ENCODE measurements at places on chromosomes 16 and 17. TPM values are rescaled to one million over a fixed set of nuclear protein-coding genes. Genes with fewer than 3 reads are reported as not detected.
A peak's percentile ranks its signal among the peaks of the same experiment; 100 is the strongest.

Gene KDM6B
- 48.3 TPM for total RNA-seq

Gene KRTAP4-3
- total RNA-seq, result not detected

Gene PSMC3IP
- total RNA-seq, result 4.2 TPM

Gene RHBDF2
- total RNA-seq, result 46.4 TPM

Gene CARD14
- 1.1 TPM for total RNA-seq

Gene TVP23A
- total RNA-seq, result 0.69 TPM

Gene MYH8
- not detected for total RNA-seq

Gene KRTAP1-5
- not detected for total RNA-seq

Gene RNF157
- total RNA-seq, result 3.8 TPM

Gene NOTUM
- 6.1 TPM for total RNA-seq

Gene WNT3
- 3.3 TPM for total RNA-seq

GRCh38 chr17:31832746-31833145 lies 26.3 kb downstream of the COPRS start:
- H3K36me3 ChIP-seq, result no peaks in the 10 kb centered on the region
- H3K27ac ChIP-seq, result no peak overlapping the region
- no peaks in the 10 kb centered on the region for H3K4me1 ChIP-seq
- DNase-seq, result no peak
- H3K4me3 ChIP-seq, result no peak overlapping the region
- H3K27me3 ChIP-seq, result no peaks in the 10 kb centered on the region

GRCh38 chr17:41510251-41511065 lies 5.0 kb upstream of the KRT13 start:
- H3K27ac ChIP-seq, result no peak overlapping the region
- no peaks in the 10 kb centered on the region for H3K4me1 ChIP-seq
- DNase-seq, result no peak
- no peaks in the 10 kb centered on the region for H3K27me3 ChIP-seq
- no peak overlapping the region for H3K4me3 ChIP-seq

DNA sequence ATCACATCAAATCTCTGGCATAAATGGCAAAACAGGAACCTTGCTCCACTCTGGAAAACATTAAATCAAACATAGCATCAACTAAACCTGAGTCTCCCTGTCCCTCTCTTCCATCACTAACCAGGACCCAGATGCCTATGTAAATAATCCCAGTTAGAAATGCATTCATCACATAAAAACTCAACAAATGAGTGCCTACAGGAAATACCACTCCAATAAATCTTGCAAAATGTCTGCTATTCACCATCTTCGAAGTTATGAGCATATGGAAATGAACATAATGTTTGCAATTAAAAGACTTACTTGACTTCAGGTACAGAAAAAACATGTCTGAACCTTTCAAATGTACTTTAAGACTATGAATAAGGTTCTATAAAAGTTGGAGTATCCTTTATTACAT lies 425.0 kb downstream of the CDH11 start:
- no peaks in the 10 kb centered on the region for H3K4me1 ChIP-seq
- no peak overlapping the region for H3K4me3 ChIP-seq
- H3K36me3 ChIP-seq, result no peaks in the 10 kb centered on the region
- no peak for DNase-seq
- no peak overlapping the region for H3K27ac ChIP-seq

- no peaks in the 10 kb centered on the region for H3K4me1 ChIP-seq
- DNase-seq, result no peak
- no peak overlapping the region for H3K27ac ChIP-seq
- no peak overlapping the region for H3K4me3 ChIP-seq
- H3K36me3 ChIP-seq, result no peaks in the 10 kb centered on the region
Observed at GRCh38 chr17:2718150-2718938, 6.8 kb upstream of the CLUH start.

DNA sequence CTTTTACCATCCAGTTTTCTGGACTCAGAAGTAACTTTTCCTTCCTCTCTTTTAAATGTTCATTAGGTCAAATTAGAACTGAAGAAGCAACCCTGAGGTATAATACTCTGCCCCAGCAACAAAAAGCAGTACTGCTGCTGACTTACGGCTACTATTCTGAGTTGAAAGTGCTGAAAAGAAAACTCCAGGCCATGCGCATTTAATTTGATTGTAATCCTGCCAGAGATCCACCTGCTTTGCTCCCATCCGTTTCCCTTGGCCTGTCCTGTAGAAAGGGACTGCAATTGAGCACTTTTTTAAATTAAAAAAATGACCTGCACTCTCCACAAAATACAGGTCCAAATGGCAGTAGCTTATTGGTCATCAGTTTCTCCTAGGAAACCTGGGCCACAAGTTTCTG lies 61.6 kb downstream of the PITPNC1 start:
- H3K36me3 ChIP-seq, result no peaks in the 10 kb centered on the region
- DNase-seq, result no peak
- no peak overlapping the region for H3K4me3 ChIP-seq
- H3K27me3 ChIP-seq, result no peaks in the 10 kb centered on the region
- no peak overlapping the region for H3K27ac ChIP-seq

DNA sequence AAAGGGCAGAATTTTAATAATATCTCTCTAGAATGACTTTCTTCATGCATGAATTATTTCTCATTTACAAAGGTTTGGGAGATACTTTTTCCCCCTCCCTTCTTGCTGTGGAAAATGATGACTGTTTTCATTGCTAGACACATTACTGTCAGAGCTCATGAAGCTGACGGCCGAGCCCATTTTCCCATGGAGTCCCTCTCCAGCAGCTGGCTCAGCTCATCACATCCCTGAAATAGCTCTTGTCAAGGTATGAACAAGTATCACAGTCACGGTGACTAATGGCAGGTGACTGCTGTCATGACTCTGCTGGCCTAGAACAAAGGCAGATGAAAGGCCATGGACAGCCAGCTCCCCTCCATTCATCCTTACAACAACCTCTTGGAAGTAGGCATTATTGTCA lies 208.1 kb downstream of the ABCC12 start:
- no peak overlapping the region for H3K27ac ChIP-seq
- H3K27me3 ChIP-seq, result no peaks in the 10 kb centered on the region
- H3K4me3 ChIP-seq, result no peak overlapping the region
- no peaks in the 10 kb centered on the region for H3K4me1 ChIP-seq
- no peaks in the 10 kb centered on the region for H3K36me3 ChIP-seq
- DNase-seq, result no peak

DNA sequence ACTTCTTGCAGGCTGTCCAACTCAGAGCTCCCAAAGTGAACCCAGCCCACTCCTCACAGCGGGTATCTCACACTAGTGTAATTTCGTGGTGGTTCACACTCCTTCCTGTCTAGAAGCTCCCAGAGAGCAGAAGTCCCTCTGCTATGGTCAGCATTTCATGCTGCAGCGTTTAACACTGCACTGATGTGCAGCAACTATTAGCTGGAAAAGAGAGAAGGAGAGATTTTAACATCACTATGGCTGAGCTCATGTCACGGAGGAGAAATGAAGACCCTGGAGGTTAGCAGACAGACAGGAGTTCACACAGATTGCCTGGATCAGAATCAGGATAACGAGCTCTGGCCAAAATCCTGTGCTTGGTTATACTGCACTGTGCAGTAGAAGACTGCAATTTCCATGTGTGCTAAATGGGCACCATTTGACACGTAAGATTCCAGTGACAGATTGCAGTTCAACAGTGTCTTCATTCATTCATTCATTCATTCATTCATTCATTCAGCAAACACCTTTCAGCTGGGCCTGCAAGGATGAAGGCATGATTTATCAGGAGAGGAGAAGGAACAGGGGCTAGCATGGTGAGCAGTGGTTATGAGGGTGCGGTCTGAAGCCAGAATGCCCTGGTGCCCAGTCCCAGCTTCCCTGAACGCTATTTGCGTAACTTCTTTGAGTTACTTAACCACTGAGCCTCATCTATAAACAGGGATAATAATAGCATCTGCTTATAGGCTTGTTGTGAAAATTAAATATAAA lies 5.3 kb upstream of the CCL1 start:
- H3K27me3 ChIP-seq, result no peaks in the 10 kb centered on the region
- H3K36me3 ChIP-seq, result no peaks in the 10 kb centered on the region
- DNase-seq, result no peak
- H3K4me1 ChIP-seq, result peaks cover 20% of the 10 kb centered on the region

- peaks cover 29% of the 10 kb centered on the region for H3K36me3 ChIP-seq
- H3K27ac ChIP-seq, result peak overlapping the region; percentile 81
- no peaks in the 10 kb centered on the region for H3K27me3 ChIP-seq
- no peak overlapping the region for H3K4me3 ChIP-seq
Observed at GRCh38 chr17:42518046-42518754, 17.8 kb upstream of the NAGLU start.

DNA sequence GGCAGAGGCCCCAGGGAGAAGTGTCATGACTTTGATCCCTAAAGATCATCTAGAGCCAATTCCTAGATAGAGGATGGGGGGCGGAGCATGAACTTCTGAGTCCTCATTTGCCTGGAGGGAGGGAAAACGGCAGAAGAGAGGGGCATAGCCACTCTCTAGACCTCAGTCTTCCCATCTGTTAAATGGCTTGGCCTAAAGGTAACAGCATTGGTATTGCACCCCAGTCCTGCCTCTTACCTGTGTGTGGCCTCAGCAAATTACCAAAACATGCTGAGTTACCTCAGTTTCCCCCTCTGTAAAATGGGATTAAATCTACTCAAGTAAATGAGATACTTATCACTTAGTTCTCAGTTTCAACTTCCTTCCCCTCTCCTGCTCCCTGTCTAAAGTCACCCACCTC lies 47.5 kb downstream of the CNGB1 start:
- H3K4me1 ChIP-seq, result no peaks in the 10 kb centered on the region
- no peak overlapping the region for H3K4me3 ChIP-seq
- no peaks in the 10 kb centered on the region for H3K36me3 ChIP-seq
- no peaks in the 10 kb centered on the region for H3K27me3 ChIP-seq
- H3K27ac ChIP-seq, result no peak overlapping the region

- peak overlapping the region; percentile 99 for H3K27ac ChIP-seq
- no peak for DNase-seq
- H3K4me1 ChIP-seq, result peaks cover 22% of the 10 kb centered on the region
- peaks cover 18% of the 10 kb centered on the region for H3K36me3 ChIP-seq
- H3K4me3 ChIP-seq, result peak overlapping the region; percentile 88
Observed at GRCh38 chr16:30527635-30528178, 1.3 kb upstream of the ZNF768 start.

- H3K4me3 ChIP-seq, result no peak overlapping the region
- peak overlapping the region; percentile 36 for H3K27ac ChIP-seq
- DNase-seq, result peak; percentile 90
- peaks cover 10% of the 10 kb centered on the region for H3K4me1 ChIP-seq
- H3K27me3 ChIP-seq, result no peaks in the 10 kb centered on the region
Observed at GRCh38 chr17:45098869-45099616, 33.3 kb downstream of the PLCD3 start.

GRCh38 chr17:47201166-47201565 lies 8.0 kb upstream of the MYL4 start:
- no peaks in the 10 kb centered on the region for H3K27me3 ChIP-seq
- DNase-seq, result no peak
- no peak overlapping the region for H3K27ac ChIP-seq
- H3K4me3 ChIP-seq, result no peak overlapping the region
- H3K36me3 ChIP-seq, result no peaks in the 10 kb centered on the region
- peaks cover 26% of the 10 kb centered on the region for H3K4me1 ChIP-seq

DNA sequence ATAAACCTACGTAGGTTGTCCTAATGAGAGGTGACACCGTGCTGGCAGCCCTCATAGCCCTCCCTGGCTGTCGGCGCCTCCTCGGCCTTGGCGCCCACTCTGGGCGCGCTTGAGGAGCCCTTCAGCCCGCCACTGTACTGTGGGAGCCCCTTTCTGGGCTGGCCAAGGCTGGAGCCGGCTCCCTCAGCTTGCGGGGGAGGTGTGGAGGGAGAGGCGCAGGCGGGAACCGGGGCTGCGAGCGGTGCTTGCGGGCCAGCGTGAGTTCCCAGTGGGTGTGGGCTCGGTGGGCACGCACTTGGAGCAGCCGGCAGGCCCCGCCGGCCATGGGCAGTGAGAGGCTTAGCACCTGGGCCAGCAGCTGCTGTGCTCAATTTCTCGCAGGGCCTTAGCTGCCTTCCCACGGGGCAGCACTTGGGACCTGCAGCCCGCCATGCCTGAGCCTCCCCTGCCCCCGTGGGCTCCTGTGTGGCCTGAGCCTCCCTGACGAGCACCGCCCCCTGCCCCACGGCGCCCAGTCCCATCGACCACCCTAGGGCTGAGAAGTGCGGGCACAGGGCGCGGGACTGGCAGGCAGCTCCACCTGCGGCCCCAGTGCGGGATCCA lies 40.1 kb upstream of the AMZ2 start:
- no peaks in the 10 kb centered on the region for H3K27me3 ChIP-seq
- DNase-seq, result no peak
- no peak overlapping the region for H3K27ac ChIP-seq

- no peaks in the 10 kb centered on the region for H3K4me1 ChIP-seq
- no peak overlapping the region for H3K4me3 ChIP-seq
- no peak overlapping the region for H3K27ac ChIP-seq
- H3K36me3 ChIP-seq, result no peaks in the 10 kb centered on the region
- H3K27me3 ChIP-seq, result no peaks in the 10 kb centered on the region
Observed at GRCh38 chr16:68425498-68426346, 22.6 kb downstream of the SMPD3 start.

- no peaks in the 10 kb centered on the region for H3K27me3 ChIP-seq
- DNase-seq, result no peak
- H3K4me1 ChIP-seq, result peaks cover 13% of the 10 kb centered on the region
- no peak overlapping the region for H3K27ac ChIP-seq
Observed at GRCh38 chr16:75310541-75310940, 59.1 kb upstream of the BCAR1 start.

DNA sequence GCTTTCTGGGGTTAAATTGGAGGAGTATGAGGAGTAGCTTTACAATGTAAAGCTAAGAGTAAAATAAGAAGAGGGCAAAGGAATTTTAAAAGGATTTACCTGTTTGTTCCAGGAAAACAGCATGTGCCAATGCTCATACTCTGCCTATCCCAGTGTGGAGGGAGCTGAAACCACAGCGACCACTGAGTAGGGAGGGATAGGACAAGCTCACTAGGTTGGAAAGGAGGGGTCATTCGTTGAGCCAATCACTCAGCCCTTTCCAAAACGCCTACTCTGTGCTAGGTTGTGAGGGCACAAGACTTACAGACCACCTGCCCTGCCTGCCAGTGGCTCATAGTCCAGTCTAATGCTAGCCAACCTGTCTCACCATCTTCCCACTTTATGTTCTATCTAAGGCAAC lies 1.1 kb upstream of the DNAJC7 start:
- no peak for DNase-seq
- peaks cover 41% of the 10 kb centered on the region for H3K4me1 ChIP-seq
- H3K27me3 ChIP-seq, result no peaks in the 10 kb centered on the region
- peaks cover 13% of the 10 kb centered on the region for H3K36me3 ChIP-seq
- H3K4me3 ChIP-seq, result peak overlapping the region; percentile 93

DNA sequence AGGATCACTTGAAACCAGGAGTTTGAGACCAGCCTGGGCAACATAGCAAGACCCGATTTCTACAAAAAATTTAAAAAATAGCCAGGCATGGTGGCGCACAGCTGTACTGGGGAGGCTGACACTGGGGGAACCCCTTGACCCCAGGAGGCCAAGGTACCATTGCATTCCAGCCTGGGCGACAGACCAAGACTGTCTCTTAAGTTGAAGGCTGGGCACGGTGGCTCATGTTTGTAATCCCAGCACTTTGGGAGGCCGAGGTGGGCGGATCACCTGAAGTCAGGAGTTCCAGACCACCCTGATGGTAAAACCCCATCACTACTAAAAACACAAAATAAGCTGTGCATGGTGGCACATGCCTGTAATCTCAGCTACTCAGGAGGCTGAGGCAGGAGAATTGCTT lies 74.9 kb downstream of the LITAF start:
- H3K27me3 ChIP-seq, result no peaks in the 10 kb centered on the region
- DNase-seq, result no peak
- H3K27ac ChIP-seq, result no peak overlapping the region
- no peaks in the 10 kb centered on the region for H3K36me3 ChIP-seq
- no peaks in the 10 kb centered on the region for H3K4me1 ChIP-seq
- H3K4me3 ChIP-seq, result no peak overlapping the region

- DNase-seq, result no peak
- no peaks in the 10 kb centered on the region for H3K27me3 ChIP-seq
- no peak overlapping the region for H3K27ac ChIP-seq
- H3K4me3 ChIP-seq, result no peak overlapping the region
Observed at GRCh38 chr16:67039260-67040020, 10.5 kb downstream of the CBFB start.

- H3K27me3 ChIP-seq, result no peaks in the 10 kb centered on the region
- DNase-seq, result no peak
- no peak overlapping the region for H3K27ac ChIP-seq
Observed at GRCh38 chr17:14469971-14470370, 169.1 kb downstream of the HS3ST3B1 start.

Data from upper lobe of right lung (tissue), 1 donor.